ENCODE measurements at places on chromosomes 6 and 20. TPM values are rescaled to one million over a fixed set of nuclear protein-coding genes. Genes with fewer than 3 reads are reported as not detected.

PRSS16 gene
- total RNA-seq: 0.42 TPM

LRRC73 gene
- not detected for total RNA-seq

TAP2 gene
- 45.0 TPM for total RNA-seq

MACROD2 gene
- 1.7 TPM for total RNA-seq

CFAP61 gene
- total RNA-seq: not detected

CTCFL gene
- not detected for total RNA-seq

PHACTR1 gene
- total RNA-seq: 81.6 TPM

F13A1 gene
- total RNA-seq: 158 TPM

ME1 gene
- total RNA-seq: 1.3 TPM

ID4 gene
- total RNA-seq: not detected

All from mononuclear cell (primary cell).